ENCODE measurements at places on chromosomes 2 and 18. TPM values are rescaled to one million over a fixed set of nuclear protein-coding genes. Genes with fewer than 3 reads are reported as not detected.

The SLC9A4 gene
- total RNA-seq = 143 TPM

DNA sequence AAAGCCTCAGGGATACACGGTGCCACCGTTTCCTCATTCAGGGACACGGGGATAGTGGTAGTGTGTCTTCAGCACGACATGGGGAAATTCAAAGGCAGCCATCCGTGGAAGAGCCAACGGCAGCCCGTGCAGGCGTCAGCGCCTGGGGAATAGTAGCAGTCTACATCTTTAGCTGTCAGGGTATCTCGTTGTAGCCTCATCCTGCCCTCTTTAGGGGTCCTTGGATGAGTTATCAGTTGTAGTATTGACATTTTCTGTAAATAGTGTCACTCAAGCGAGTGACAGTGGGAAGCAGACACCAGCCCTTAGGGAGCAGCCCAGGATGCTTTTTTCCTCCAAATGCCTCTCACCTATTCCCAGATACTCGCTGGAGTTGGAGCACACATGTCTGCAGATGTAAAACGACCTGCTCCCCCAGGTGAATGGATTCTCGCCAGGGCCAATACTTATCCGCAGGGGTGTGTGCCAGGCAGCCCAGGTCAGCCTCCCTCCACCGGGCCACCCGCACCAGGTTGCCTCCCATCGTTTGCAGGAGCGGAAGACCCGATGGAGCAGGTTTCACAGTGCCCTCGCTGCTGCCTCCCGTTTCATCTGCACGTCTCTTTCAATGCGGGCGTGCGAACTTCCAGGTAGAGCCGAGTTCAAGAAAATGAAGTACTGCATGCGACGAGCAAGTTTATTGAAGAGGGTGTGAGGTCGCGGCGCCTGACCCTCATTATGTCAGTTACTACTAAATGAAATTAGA lies 41.0 kb downstream of the AGAP1 start:
- no peak overlapping the region for H3K4me3 ChIP-seq
- H3K27ac ChIP-seq = no peak overlapping the region
- no peaks in the 10 kb centered on the region for H3K36me3 ChIP-seq
- H3K4me1 ChIP-seq = peaks cover 46% of the 10 kb centered on the region
- H3K27me3 ChIP-seq = no peaks in the 10 kb centered on the region
- no peak for DNase-seq

GRCh38 chr2:201072201-201072530 lies 365 bp downstream of the NDUFB3 start:
- peaks cover 41% of the 10 kb centered on the region for H3K4me1 ChIP-seq
- H3K36me3 ChIP-seq = no peaks in the 10 kb centered on the region
- H3K27ac ChIP-seq = peak overlapping the region; percentile 92
- no peak for DNase-seq
- peak overlapping the region; percentile 87 for H3K4me3 ChIP-seq
- H3K27me3 ChIP-seq = no peaks in the 10 kb centered on the region

- DNase-seq = no peak
- no peaks in the 10 kb centered on the region for H3K4me1 ChIP-seq
- H3K4me3 ChIP-seq = no peak overlapping the region
- no peaks in the 10 kb centered on the region for H3K27me3 ChIP-seq
Measured at GRCh38 chr18:9973470-9973869, 59.7 kb downstream of the VAPA start.

DNA sequence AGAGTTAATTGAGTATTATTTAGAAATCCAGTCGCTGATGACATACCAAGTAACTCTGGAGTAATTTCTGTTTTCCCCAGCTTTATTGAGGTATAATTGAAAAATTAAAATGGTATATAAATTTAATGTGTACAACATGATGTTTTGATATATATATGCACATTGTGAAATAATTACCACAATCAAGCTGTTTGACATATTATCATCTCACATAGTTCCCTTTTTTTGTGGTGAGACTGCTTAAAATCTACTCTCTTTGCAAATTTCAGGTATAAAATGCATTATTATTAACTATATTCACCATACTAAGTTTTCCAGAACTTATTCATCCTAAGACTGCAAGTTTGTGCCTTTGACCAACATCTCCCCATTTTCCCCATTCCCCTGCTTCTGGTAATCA lies 25.0 kb upstream of the SPAG16 start:
- H3K4me3 ChIP-seq = no peak overlapping the region
- no peaks in the 10 kb centered on the region for H3K4me1 ChIP-seq
- no peak overlapping the region for H3K27ac ChIP-seq

Data from stomach (tissue), 19 donors.